CMK (cell line): ENCODE measurements at places on chromosomes 5 and 9.

DNA sequence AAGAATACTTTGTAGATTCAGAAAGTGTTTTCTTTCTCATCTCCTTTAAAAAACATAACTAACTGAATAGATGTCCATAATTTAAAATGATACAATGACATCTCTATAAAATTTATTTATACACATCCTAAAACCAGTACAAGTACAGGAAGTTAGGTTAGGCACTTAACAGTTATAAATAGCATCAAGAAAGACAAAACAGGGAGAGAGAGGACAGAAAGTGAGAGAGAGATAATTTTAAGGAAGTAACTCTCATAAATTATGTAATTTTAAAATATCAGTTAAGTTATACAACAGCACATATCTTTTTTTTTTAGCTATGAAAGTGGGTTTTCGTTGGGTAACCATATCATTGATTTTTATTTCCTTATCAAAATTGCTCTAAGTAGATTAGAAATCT, 1068.6 kb downstream of the TAF11L14 start:
- no peak for DNase-seq

- no peak for DNase-seq
These were observed 17.0 kb upstream of the ISOC1 start for GRCh38 chr5:129077433-129078075.

DNA sequence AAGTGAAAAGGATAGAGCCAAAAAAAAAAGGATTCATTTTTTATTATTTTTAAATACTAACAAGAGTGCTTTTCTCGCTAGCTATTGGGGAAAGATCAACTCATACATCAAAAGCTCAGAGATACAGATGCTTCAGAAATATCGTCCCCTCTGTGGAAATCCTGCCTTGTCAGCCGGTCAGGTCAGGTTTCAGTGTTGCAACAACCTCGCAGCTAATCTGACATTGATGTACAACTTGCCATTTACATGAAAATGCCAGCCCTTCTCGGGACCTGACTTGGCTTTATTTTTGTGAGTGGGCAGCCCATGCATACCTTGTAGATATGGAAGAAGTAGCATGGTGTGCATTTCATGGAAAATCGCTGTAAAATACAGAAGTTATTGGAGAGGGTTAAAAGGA, 358.8 kb upstream of the ADAMTS16 start:
- no peak for DNase-seq

DNA sequence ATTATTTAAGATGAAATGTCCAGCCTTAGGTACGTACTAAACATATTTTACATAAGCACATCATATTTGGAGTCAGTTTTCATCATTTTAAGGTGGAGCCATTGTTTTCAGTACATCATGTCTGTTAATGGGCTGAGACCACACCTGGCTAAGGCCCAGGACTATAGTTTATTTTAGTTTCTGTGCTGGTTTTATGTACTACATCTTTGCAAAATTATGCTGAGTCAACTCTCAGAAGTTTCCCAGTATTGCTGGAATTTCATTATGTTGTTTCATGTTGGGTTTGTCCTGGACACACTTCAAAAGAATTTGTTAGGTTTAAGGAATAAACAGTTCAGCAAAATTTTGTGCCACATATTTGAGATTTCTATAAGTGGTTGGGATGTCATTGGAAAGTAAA, 171.2 kb downstream of the CCDC171 start:
- DNase-seq: no peak

- DNase-seq: no peak
These were observed 981 bp downstream of the TCOF1 start for GRCh38 chr5:150358261-150359095.

- DNase-seq: no peak
These were observed 1272.0 kb upstream of the ACO1 start for GRCh38 chr9:31112491-31112890.

DNA sequence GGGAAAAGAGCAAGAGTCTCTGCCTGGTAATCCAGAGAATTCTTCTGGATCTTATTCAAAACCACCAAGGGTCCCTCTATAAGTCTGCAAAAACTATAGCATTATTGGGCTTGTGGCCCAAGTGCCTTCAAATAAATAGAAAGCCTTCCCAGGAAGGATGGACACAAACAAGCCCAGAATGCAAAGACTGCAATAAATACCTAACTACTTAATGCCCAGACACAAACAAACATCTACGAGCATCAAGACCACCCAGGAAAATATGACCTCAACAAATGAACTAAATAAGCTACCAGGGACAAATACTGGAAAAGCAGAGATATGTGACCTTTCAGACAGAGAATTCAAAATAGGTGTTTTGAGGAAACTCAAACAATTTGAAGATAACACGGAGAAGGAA, 355.8 kb upstream of the GRAMD2B start:
- DNase-seq: no peak

GRCh38 chr5:132771503-132771998, 5.5 kb downstream of the SEPTIN8 start:
- no peak for DNase-seq

- no peak for DNase-seq
These were observed 3.9 kb upstream of the MEF2C start for GRCh38 chr5:88886746-88887341.

DNA sequence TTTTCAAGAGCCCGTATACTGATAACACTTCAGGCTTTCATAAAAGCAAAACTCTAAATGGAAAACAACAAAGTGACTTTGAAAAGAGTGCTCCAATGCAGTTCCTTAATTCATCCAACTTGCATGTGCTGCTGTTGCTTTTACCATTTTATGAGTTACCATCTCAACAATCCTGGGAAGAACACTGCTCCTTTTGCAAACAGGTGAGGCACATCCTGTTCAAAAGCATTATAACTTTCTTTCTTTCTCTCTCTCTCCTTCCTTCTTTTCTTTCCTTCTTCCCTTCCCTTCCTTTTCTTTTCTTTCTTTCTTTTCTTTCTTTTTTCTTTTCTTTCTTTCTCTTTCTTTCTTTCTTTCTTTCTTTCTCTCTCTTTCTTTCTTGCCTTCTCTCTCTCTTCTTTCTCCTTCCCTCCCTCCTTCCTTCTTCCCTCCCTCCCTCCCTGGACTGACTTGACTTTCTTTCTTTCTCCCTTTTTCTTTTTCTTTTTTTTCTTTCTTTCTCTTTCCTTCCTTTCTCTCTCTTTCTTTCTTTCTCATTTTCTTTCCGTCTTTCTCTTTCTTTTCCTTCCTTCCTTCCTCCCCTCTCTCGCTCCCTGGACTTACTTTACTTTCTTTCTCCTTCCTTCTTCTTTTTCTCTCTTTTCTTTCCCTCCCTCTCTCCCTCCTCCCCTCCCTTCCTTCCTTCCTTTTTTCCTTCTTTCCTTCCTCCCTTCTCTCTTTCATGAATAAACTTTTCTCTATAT, 11.2 kb upstream of the PARP8 start:
- no peak for DNase-seq

- DNase-seq: no peak
These were observed 271.6 kb downstream of the GABRB2 start for GRCh38 chr5:161274951-161275350.

- no peak for DNase-seq
These were observed 27.6 kb downstream of the MBLAC2 start for GRCh38 chr5:90446961-90447360.

DNA sequence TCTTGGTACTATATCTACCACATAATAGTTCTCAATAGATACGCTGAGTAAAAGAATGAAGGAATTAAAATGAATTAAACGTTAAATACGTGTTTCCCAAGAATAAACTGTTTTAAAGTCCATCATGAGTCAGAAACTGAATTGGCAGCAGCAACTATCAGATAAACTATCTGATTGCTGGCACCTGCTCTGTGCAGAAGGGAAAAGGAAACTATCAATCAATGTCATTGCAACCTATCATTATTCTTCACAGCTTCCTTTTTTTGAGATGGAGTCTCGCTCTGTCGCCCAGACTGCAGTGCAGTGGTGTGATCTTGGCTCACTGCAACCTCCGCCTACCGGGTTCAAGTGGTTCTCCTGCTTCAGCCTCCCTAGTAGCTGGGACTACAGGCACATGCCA, 8.8 kb upstream of the WDR36 start:
- DNase-seq: peak; percentile 73

- DNase-seq: no peak
These were observed 34.3 kb downstream of the ZNF462 start for GRCh38 chr9:106897236-106897635.

GRCh38 chr9:37908698-37909186, 4.8 kb upstream of the SLC25A51 start:
- DNase-seq: no peak
